ENCODE measurements at places on chromosomes 13 and 19. TPM values are rescaled to one million over a fixed set of nuclear protein-coding genes. Genes with fewer than 3 reads are reported as not detected.

KIR3DL1 gene
- not detected for total RNA-seq

ZFP14 gene
- 13.3 TPM for total RNA-seq

C13orf42 gene
- not detected for total RNA-seq

GAPDHS gene
- total RNA-seq, result not detected

NR2C2AP gene
- total RNA-seq, result 11.1 TPM

SPRED3 gene
- not detected for total RNA-seq

FAM98C gene
- 27.2 TPM for total RNA-seq
